ENCODE measurements at places on chromosomes 5 and 9.

- no peak for DNase-seq
Observed at GRCh38 chr5:132998556-132998955, 27.8 kb downstream of the ZCCHC10 start.

DNA sequence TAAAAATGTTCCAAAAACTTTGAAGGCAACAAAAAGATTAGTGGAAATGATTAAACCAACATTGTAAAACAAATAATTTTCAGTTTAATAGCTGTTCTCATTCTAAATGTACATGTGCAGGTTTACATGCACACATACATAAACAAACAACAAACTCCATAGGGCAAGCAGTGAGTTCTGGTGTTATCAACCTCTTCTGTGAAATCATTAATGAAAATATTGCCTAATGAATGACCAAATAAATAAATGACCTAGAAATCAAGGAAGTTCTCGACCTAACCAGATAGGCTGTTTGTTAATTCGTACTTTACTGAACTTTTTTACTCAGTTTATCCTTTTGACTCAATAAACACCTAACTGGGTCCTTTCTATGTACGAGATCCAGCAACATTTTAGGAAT is 165.5 kb upstream of the RORB start:
- no peak for DNase-seq

GRCh38 chr9:7176561-7176960 is 418.8 kb downstream of the KDM4C start:
- DNase-seq, result no peak

GRCh38 chr5:34914671-34915138 is 599 bp downstream of the RAD1 start:
- DNase-seq, result no peak

DNA sequence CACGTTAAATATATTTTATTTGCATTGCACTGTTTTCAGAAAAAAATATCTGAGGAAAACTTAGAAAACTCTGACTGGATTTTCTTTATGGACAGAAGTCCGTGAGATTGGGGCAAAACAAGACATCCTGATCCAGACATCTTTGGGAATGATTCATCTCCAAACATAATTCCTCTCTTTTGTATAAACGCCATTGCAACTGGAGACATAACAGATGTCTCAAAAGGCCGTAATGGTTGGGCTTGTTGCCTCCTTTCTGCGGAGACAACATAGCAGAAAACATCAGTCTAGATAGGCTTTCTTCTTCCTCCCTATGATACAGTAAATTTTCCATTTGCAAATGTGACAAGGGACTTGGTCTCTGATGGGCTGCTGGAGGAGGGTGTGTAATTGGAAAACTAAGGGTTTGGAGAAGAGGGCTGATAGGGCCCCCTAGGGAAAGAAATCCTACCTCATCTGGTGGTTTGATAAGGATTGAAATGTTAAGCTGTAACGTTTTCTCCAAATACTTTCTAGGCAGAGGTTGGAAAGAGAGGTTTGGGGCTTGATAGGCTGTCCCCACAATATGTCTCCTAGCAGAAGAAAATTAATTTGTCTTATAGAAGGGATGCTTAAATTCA is 631.5 kb upstream of the ST8SIA4 start:
- DNase-seq, result no peak

- DNase-seq, result no peak
Observed at GRCh38 chr5:168110870-168111832, 180.3 kb upstream of the WWC1 start.

- DNase-seq, result no peak
Observed at GRCh38 chr9:121138561-121138960, 63.1 kb downstream of the RAB14 start.

DNA sequence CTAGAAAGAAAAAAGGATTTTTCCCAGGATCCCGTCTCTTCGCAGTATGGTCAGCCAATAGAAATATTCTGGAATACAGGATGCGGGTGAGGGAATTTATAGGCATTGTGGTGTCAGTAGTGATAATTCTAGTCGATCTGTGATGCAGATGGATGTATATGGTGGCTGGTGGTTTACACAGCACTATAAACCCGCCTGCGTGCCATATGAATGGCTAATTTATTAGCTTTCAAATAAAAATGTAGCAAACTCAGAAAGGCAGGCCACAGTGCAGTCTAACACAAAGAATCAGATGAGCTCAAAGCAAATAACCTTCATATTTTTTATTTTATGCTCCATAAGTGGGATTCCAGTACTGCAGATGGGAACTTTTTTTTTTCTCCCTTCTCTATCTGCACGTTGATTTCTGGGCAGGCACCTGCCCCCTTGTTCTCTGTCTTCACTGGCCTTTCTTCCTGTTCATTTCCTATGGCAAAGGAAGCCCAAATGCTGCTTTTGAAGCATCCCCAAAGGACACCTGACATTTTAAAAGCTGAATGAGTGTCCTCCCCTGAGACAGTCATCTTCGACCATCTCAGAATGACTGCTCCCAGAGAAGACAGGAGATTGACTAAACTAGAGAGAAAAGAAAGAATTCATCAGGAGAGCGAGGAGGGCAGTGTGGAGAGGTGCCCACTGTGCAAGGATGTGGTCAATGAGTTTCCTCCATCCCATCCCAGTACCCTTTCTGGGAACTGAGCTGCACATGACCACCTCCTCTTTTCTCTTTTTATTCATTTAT is 52.1 kb downstream of the SEMA6A start:
- no peak for DNase-seq

DNA sequence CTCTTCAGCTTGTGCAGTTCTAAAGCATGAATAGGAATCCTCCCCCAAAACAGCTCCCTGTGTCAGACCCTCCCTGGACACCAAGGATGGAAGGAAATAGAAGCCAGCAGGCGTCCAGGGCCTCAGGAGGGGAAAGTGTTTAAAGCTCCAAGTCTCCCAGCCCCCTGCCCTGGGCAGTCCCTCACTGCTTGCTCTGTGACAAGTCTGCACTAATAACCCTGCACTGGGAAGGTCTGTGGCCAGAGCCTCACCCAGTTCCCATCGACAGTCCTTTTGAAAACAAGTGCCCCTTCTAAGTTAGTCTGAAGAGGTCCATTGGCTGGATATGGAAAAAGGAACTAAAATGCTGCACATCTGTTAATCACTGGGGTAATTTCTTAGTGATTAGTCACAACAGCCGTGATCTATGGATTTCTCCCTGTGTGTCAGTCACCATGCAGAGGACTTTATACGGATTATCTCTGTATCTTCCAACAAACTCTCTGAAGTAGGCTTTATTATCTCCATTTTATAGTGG is 195.3 kb downstream of the FBXL7 start:
- DNase-seq, result no peak

GRCh38 chr9:71931166-71931565 is 19.7 kb downstream of the C9orf85 start:
- no peak for DNase-seq

DNA sequence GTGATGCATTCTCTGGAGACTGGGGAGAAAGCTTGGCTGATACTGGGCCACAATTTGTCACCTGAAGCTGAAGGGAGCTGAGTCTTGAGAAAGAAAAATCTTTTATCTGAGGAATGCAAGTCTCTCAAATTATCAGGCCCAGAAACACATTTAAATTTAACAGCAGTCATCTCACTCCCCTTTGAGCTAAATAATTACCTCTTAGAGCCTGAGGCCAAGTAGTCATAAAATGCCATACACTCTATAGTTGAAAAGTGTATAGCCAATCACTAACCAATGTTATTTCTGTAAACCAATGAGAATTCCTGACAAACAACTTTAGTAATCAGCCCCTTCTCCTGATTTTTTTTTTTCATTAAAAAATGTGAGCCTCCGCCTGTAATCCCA is 32.7 kb upstream of the DAPK1 start:
- no peak for DNase-seq

DNA sequence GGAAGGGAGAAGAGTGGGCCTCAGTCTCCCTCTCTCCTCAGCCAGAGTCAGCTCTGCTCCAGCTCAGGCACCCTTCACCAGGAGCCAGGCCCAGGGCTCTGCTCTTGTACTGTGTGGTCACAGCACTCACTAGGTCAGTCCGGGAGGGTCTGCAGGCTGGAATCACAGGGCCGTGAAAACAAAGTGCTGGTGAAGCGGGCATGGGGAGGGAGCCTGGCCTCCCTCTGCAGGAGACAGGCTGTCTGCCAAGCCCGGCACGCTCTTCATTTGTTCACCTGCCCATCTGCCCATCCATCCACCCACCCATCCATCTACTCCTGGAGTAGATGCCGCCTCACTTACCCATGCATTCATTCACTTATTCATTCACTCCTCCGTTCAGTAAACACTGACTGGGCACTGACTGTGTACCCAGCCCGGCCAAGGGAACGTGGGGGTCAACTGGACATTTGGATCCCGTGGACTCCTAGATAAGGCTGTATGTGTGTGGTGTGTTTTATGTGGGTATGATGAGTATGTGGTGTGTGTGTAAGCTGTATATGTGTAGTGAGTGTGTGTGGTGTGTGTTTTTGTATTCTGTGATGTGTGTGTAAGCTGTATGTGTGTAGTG is 3.6 kb downstream of the SPAAR start:
- DNase-seq, result no peak

- no peak for DNase-seq
Observed at GRCh38 chr9:99463131-99463530, 241.0 kb downstream of the SEC61B start.

- no peak for DNase-seq
Observed at GRCh38 chr5:38607930-38608564, 51.6 kb upstream of the LIFR start.

DNA sequence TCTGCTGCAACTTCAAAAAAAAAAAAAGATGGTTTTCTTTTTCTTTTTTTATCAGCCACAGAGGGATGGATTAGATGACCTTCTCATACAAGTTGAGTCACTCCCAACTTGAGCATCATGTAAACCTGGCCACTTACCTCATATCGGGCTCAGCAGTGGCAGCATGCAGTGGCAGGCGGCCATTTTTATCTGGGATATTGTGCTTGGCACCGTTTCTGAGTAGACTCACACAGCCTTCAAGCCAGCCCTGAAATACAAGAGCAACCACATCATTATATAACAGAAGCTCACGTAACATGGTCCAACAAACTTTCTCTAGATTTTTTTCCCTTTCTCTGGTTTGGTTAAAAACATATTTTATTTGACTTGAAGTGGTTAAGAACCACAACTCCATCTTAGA is 62.6 kb downstream of the ANKRD55 start:
- no peak for DNase-seq

DNA sequence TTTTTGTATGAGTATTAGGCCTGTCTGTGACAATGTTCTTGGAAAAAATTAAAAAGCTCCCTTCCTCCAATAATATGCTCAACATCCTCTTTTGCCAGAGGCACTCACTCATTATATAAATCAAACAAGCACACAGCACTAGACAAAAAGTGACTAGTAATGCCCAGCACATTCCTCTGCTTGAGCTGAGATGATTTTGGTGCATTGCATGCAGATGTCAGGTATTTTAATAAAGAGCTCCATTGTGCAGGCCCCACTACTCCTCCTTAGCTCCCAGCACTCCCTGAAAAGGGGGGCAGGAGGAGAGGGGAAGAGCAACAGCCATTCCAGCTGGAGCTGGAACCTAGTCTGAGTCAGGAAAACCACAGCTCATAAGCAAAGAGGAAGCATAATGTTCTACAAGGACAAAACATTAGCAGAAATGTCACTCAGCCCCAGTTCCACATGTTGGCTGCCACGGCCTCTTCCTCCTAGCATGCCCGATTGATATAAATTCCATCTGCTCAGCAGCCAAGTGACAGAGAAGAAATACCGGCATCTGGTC is 348.5 kb downstream of the BNC2 start:
- DNase-seq, result no peak

DNA sequence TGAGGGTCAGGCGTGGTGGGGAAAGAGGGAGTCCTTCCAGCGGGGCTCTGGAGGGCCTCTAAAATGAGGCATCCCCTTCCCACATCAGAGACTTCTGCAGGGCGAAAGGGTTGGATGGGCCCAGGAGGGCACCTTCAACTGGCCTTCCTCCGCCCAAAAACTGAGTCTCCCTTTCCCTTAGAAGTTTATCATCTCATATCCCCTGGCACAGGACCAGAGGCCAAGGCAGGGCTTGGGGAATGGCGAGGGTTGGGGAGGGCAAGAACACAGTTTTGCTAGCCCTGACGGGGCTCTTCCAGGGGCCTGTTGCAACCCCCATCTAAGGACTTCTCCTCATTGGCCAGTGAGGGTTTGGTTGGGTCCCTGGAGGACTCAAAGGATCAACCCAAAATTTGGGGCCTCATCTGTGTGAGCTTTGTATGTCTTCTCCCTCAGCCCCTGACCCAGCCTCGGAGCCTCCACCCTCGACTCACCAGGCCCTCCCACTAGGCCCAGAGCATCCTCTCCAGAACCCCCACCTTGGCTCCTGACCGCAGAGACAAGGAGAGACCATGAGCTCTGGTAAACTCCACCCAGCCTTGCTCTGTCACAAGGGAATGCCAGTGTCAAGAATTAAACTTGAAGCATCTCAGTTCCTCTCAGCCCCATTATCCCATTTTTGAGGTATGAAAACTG is 24.1 kb downstream of the AQP7 start:
- DNase-seq, result no peak

DNA sequence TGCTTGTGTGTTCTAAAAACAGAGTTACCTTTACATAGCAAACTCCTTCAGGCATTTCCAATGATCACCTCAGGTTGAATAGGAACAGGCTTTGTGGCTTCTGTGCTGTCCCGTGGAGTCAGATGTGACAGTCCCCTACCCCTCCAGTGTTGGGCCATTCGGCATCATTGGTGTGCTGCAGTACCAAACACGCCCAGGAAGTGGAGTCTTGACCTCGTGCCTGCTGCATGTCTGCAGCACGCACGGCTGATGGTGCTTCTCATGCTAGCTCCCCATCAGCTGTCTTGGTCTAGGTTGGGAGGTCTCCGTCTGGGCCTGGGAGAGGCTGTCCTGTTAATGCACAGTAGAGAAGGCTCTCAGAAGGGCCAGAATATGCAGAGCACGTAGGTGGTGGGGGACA is 42.5 kb upstream of the PHF2 start:
- DNase-seq, result no peak

DNA sequence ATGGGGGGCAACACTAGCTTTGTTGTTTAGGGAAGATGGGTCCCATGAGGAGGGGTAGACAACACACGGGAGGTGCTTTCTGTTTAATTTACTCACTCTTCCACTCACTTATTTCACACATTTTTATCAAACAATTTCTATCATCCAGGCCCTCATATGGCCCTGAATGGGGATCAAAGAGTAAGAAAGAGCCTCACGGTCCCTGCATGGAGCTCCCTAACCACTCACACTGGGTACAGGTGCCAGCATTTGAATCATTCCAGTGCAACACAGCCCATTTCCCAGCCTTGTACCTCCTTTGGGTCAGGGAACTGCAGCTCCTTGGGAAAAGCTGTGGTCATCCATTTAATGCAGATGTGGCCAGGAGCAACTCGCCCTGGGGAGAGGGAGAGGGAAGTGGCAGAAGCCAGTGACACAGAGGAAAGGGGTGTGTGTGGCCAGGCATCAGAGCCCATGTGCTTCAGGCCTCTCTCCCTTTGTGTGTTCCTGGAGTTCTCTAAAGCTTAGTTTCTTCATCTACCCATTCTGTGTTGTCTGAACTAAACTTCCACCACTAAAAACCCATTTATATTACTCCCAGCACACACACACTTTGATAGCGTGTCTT is 185.4 kb downstream of the PJA2 start:
- no peak for DNase-seq

DNA sequence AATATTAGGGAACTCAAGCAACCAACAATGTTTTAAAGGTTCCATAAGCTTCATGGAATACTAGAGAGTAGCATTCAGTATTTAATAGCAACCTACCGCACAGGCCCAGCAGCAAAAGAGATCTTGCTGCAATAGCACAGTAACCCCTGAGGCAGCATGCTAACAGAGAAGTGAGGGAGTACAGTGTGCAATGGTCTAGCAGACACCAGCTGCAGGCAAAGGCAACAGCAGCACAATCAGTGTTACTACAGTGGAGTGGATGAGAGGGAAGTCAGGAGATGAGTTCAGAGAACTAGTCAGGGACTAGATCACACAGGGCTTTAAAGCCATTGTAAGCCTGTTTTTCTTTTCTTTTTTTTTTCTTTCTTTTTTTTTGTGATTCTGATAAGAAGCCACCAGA is 2.8 kb downstream of the TICAM2 start:
- DNase-seq, result no peak
